ENCODE measurements at places on chromosomes 3 and 15.

DNA sequence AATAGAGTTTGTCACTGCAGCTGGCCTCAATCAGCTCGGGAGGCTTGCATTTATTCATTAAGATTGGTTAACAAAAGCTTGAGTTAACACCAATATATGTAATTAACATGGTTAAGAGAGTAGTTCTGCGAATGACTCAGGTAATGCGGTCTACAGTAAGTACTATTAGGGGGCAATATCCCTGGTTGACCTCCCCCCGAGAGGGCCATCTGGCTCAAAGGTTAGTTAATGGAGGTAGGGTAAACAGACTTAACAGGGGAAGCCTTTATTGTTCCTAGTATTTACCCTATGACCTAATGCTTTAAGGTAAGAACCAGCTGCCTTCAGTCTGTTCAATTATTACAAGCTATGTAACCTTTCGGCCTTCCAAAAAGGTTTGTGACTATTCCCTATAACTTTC, 403.3 kb upstream of the SGO1 start:
- DNase-seq = no peak

- DNase-seq = no peak
These were observed 426.0 kb upstream of the RARB start for GRCh38 chr3:25002052-25002451.

GRCh38 chr3:129657261-129658046, 51.0 kb upstream of the PLXND1 start:
- no peak for DNase-seq

GRCh38 chr3:69959581-69959980, 40.0 kb upstream of the SAMMSON start:
- DNase-seq = no peak

- no peak for DNase-seq
These were observed 48.1 kb downstream of the PTPN9 start for GRCh38 chr15:75531041-75531450.

GRCh38 chr15:46751303-46751702, 966.0 kb upstream of the SEMA6D start:
- no peak for DNase-seq

DNA sequence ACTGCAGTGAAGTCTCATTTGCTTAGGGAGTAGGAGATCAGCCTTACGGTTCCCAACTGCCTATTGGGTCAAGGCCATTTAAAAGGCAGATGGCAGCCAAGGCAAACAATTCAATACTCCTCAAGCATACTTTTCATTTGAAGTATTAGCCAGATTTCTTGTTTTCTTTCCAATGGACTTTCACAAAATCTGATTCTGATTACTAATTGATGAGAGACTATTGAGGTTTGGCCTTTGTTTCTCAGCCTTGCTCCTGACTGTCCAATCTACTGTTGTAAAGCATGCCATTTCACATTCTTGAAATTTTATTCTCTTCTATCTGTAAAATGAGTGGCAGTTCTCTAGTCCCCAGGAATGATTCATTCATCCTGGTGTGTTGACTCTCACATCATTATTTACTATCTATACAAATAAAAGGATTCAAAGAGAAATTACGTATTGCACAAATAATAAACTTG, 166.2 kb upstream of the TGFBR2 start:
- no peak for DNase-seq

GRCh38 chr3:14253022-14253706, 74.5 kb downstream of the LSM3 start:
- DNase-seq = no peak

- DNase-seq = no peak
These were observed 88.7 kb downstream of the TFG start for GRCh38 chr3:100798012-100798411.

- DNase-seq = no peak
These were observed 41.7 kb upstream of the GP5 start for GRCh38 chr3:194440756-194441155.

DNA sequence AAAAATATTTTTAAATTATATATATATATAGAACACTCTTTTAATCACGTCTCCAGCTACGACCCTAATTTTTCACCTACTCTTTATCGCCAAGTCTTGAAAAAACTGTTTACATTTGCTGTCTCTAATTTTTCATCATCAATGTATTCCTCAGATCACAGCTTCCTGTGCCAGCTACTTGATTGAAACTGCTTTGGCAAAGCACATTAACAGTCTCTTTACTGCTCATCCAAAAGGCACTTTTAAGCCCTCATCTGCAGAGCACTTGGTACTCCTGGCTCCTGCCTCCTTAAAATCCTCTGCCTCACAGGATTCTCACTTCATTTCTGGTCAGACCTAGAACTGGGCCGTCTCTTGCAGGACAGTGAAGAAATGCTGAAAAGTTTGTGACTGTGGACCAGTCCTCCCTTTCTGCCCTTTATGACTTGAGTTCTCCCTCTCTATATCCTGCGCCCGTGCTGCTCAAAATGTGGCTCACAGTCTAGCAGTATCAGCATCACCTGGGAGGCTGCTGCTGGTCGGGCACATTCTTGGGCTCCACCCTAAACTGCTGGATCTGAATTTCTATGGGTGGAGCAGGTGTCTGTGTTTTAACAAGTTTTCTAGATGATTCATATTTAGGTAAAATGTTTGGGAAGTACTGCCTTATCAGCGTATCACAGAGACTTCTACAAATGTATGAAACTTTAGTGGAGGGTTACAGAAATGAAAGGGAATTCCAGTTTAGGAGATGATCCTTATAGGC, 196.8 kb downstream of the ADAMTSL3 start:
- DNase-seq = no peak

DNA sequence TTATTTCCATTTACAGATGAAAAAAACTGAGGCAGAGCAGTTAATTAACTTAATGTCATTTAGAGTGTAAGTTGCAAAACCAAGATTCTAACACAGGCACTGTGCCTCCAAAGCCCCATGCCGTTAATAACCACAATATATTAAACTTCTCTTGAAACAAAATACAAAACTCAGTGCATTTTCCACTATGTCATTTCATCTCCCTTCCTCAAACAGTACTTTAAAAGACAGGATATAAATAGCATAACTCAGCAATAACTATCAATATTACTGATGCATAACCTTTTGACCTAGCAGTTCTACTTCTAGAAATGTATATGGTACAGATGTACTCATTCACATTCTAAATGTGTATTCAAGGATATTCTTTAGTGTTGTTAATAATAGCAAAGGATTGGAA, 5.1 kb upstream of the TASOR start:
- no peak for DNase-seq

GRCh38 chr3:190396001-190396400, 8.0 kb downstream of the CLDN16 start:
- DNase-seq = no peak
